ENCODE measurements at places on chromosomes 3 and 15. TPM values are rescaled to one million over a fixed set of nuclear protein-coding genes. Genes with fewer than 3 reads are reported as not detected.

DNA sequence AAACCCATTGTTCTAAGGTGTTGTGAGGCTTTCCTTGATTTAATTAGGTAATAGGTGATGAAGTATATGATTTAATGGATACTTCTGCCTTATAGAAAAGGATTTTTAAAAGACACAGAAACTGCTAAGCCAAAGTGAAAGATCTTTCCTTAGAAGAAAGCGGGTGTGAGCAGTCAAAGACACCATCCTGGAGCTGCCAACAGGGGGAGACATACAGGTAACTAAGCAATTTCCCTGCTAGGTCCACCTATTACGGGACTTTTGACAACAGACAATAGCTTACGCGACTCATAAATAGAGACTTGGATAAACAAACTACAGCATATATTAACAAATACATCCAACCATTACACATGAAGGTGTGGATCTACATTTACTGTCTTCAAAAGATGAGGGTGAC lies 669.5 kb downstream of the SQOR start:
- no peak for DNase-seq

- DNase-seq, result peak; percentile 47
These were observed 1336.7 kb downstream of the NSUN3 start for GRCh38 chr3:95399585-95399984.

The CD80 gene
- polyA plus RNA-seq, result not detected

DNA sequence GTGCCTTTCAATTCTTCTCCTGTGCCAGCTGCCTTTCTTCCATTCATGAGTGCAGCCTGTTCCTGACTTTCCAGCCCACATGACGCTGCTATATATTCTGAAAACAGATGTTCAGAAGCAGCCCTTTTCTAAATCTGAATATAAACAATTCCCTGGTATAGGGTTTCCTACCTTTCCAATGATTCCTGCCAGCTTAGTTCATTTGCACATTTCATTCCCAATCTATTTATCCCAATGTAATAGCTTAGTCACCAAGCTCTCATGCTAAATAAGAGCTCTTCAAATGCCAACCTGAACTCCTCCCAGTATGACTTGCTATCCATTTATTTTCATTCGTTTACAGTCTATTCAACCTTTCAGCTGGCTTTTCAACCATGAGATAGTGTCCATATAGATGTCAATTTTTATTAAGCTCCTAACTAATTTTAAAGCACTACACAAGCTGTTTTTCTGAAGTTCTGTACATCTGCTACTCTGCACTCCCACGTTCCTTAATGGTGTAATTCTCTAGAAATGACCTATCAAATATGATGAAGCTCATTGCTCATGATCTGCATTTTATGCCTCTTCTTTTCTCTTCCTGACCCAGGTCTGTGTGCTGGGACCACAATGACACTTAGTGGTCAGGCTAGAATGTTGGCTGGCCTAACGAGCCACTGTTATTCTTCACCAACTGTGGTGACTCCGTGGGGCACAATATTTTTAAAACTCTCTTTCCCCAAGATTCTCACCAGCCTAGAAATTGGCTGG lies 605.0 kb upstream of the TBL1XR1 start:
- peak; percentile 46 for DNase-seq

DNA sequence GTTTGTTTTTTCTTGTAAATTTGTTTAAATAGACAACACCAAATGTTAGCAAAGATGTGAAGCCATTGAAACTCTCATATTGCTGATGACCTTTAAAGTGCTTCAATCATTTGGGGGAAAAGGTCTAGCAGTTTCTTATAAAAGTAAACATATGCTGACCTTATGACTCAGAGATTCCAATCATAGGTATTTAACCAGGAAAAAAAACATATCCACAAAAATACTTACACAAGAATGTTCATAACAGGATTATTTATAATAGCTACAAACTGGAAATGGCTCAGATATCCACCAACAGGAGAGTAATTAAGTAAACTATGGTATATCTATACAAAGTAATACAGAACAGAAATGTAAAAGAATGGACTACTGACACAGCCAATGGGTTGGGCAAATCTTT lies 27.1 kb upstream of the RORA start:
- no peak for DNase-seq

The RTP3 gene
- not detected for polyA plus RNA-seq

The INKA1 gene
- 25.8 TPM for polyA plus RNA-seq

GRCh38 chr3:99163314-99163713 lies 261.8 kb upstream of the DCBLD2 start:
- DNase-seq, result no peak

- peak; percentile 29 for DNase-seq
These were observed 101.3 kb downstream of the NR2F2 start for GRCh38 chr15:96431786-96432185.

DNA sequence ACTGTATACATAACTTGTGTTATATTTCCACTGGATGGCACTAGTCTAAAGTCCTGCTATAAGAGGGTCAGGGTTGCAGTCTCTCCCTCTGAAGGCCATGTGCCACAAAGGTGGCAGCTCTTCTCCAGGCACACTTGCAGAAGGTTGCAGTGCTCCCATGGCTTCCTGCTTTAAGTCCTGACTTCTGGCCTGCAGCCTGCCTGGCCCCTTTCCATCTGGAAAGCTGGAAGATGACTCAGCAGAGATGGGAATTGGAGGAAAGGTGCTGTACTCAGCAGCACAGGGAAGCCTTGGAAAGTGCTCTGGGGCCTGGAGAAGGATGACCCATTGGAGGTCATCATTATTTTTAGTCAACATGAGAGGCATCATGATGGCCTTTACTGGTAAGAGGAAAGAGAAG lies 40.9 kb upstream of the MRPL3 start:
- DNase-seq, result peak; percentile 68

The NRG4 gene
- not detected for polyA plus RNA-seq

DNA sequence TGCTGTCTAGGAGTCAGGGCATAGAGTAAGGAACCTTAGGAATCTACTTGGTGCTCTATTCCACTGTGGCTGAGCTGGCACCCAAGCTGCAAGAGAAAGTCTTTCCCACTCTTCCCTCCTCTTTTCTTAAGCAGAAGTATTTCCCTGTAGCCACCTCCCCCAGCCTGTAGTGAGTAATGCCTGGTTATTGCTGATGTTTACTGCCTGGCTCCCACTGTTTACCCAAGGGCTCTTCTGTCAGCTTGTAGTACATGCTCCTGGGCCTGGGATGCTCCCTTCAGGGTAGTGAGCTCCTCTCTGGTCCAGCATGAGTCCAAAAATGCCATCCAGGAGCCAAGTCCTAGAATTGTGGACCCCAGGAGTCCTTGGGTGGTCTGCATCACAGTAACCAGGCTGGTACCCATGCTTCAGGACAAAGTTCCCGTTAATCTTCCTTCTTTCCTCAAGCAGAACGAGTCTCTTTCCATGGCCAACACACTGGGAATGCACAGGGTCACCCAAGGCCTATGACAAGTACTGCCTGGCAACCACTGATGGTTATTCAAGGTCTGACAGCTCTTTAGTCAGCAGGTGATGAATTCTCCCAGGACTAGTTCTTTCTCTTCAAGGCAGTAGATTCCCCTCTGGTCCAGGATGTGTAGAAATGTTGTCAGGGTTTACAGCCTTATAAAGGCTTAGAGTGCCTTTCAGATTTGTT lies 17.6 kb downstream of the GALK2 start:
- no peak for DNase-seq

GRCh38 chr15:98953000-98953787 lies 54.4 kb downstream of the PGPEP1L start:
- DNase-seq, result no peak

The CCR1 gene
- polyA plus RNA-seq, result not detected

The PATL2 gene
- polyA plus RNA-seq, result 0.18 TPM

DNA sequence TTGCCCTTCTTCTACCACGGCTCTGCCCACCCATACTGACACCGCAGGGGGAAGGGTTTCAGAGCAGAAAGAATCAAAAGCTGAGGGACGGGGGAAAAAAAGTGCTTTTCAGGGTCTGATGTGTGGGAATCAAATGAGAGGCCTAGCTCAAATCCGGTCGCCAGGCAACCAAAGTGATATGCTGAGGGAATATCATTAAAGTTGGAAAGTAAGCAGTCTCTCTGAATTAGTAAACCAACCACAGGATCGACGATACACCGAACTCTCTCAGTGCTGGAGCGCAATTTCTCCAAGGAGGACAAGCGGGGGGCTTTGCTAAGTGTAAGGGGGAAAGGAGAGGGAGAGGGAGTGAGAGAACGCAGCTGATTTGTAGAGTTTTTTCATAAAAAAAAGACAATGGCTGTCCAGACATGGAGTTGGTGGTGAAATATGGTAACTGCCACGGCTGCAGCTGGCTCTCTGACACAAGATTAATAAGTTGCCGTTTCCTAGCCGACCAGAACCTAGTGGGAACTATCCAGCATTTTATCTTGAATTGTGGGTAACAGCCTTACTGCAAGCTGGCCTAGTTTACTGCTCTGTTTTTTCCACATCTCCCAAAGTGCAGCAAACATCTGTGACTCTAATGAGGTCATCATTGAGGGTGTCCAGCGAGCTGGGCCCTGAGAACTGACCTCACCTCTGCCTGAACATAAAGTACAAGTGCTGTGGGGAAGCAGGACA lies 530.2 kb downstream of the SOX2 start:
- DNase-seq, result no peak

The MOBP gene
- not detected for polyA plus RNA-seq

The LRIG1 gene
- polyA plus RNA-seq, result 2.6 TPM

GRCh38 chr3:126679318-126679751 lies 24.4 kb upstream of the TXNRD3 start:
- no peak for DNase-seq

The AEN gene
- polyA plus RNA-seq, result 26.6 TPM

The EPHB3 gene
- 4.3 TPM for polyA plus RNA-seq

- no peak for DNase-seq
These were observed 63.3 kb upstream of the GATM start for GRCh38 chr15:45441686-45442085.

DNA sequence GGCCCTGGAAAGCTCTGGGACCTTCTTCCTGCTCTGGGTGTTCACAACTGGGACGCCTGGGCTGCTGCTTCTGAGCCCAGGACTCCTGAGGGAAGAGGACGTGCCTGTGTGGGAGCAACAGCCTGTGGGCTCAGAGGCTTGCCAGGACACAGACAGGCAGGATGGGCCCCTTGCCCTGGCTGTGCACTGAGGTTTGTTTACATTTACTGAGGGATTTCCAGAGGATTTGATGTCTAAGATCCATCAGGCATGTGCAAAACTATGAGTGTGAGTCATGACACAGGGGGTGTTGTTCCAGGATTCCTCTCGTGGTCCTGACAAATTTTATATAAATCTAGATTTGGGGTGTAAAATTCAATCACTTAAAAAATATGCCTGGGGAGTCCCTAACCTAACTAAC lies 10.6 kb downstream of the CCR9 start:
- DNase-seq, result peak; percentile 26

- DNase-seq, result no peak
These were observed 181.1 kb downstream of the GBE1 start for GRCh38 chr3:81580355-81580754.

- no peak for DNase-seq
These were observed 88.6 kb upstream of the GSK3B start for GRCh38 chr3:120182613-120183511.

The C3orf18 gene
- 4.0 TPM for polyA plus RNA-seq

- no peak for DNase-seq
These were observed 24.8 kb downstream of the TYRO3 start for GRCh38 chr15:41583795-41584194.

GRCh38 chr15:74901612-74902063 lies 5.0 kb downstream of the FAM219B start:
- DNase-seq, result no peak

- DNase-seq, result no peak
These were observed 32.6 kb downstream of the HHLA2 start for GRCh38 chr3:108328821-108329486.

DNA sequence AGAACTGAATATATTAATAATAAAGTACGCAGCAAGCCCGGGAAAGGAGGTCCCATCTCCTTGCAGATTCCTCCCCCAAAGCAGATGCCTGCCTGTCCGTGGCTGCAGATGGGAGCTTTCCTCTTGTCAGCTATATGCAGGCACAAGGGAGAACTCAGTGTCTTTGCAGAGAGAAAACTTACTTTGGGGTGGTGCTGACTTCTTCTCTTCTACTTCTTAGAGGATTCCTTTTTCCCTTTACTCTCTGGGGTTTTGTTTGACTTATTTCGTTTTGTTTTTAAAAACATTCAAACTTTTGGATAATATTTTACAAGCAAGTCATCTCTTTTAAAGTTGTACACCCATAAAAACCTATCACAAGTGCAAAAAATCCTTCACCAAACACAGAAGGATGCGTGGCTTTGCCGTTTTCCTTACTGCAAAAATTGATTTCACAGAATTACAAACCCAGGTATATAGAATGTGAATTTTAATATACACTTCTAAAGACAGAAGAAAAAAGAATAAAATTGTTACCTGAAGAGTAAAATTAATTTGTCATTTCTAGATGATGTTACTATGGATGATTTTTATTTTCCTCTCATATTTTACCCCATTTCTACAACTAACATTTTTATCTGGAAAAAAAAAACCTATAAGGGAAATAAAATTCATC lies 65.3 kb upstream of the IGF1R start:
- DNase-seq, result no peak

The UBXN7 gene
- polyA plus RNA-seq, result 3.0 TPM

The TMEM212 gene
- polyA plus RNA-seq, result not detected

DNA sequence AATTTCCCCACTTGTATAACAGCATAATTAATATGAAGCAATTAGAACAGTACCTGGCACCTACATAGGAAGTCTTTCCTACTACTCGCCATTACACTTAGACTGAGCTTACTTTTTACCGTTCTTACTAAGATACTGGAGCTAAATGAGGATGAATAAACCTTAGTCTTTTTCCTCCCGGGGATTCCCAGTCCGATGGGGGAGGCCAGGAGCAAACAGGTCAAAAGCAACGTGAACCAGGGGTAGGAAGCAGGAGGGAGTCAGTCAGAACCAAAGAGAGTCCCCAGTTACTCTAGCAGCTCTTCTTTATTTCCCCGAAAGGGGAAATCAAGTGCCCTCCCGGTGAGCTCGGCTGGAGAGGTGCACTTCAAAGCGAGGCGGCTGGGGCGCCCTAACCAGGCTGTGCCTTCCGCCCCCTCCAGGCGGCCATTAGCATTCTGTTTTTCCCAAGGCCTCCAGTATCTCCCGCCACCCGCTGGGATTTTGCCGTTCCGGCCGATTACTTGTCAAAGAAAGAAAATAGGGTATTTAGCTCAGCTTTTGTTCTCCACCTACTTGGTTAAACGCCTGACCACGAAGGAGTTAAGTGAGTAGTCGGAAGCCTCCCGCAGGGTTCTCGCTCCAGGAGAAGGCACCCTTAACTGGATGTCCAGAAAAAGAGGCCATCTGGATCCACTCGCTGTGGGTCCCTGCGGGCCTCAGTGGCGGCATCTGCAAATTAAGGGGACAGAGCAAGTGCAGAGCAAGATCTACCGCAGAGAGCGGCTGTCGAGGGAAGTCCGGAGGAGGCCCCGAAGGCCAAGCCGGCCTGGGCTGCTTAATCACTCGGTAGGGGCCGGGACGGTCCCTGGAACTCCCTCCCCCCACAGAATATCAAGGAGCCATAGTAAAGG lies 6.3 kb upstream of the EOMES start:
- no peak for DNase-seq

The AQP9 gene
- 0.11 TPM for polyA plus RNA-seq

The SI gene
- polyA plus RNA-seq, result not detected

DNA sequence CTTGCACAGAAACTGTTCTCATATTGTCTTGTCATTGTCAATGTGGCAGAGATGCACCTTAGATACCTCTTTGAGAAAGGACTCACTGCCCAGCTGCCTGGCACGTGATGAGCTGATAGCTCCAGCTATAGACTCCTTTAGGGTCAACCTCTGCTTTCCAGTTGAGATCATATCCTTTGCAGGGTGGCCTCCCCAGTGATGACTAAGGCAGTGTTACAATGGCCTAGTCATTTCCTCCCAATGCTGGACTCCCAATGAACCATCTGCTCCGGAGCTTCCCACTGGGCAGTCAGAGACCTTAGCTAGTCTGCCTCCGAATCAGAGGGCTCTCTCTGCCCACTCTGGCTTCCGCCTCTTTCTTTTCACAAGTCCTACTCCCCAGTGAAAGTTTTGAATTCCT lies 79.5 kb downstream of the CHRD start:
- DNase-seq, result no peak

Measured in foreskin keratinocyte (primary cell).